ENCODE measurements at places on chromosomes 1 and 21.

- DNase-seq, result no peak
These were observed 36.8 kb downstream of the HENMT1 start for GRCh38 chr1:108624069-108624468.

GRCh38 chr1:2477791-2478499 is 1.9 kb downstream of the PLCH2 start:
- DNase-seq, result no peak

GRCh38 chr1:100924212-100924611 is 28.3 kb downstream of the SLC30A7 start:
- DNase-seq, result no peak

DNA sequence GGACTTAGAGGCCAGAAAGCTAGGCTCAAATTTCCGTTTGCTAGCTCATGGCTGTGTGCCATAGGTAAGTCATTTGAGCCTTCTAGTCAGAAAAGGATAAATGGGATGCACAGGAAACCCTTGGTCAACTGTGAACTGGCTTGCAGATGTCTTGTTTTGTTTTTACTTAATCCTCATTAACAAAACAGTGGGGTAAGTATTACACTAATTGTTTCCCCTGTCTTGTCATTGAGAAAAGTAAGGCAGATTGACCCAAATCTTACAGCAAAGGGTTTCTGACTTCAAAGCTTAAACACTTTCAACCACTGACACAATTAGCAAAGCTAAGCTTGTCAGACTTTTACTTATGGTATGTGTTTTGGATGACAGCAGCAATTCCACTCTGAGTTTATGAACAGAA is 291.3 kb downstream of the NTNG1 start:
- DNase-seq, result no peak

DNA sequence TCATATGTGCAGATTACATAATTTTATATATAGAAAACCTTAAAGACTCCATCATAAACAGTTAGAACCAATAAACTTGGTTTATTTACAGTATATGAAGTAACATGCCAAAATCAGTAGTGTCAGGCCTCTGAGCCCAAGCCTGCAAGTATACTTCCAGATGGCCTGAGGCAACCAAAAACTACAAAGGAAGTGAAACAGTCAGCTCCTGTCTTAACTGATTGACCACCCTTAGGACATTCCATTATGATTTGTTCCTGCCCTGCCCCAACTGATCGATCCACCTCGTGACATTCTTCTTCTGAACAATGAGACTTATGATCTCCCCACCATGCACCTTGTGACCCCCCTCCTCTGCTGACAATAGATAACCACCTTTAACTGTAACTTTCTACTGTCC is 630.3 kb downstream of the AMY1C start:
- DNase-seq, result no peak

DNA sequence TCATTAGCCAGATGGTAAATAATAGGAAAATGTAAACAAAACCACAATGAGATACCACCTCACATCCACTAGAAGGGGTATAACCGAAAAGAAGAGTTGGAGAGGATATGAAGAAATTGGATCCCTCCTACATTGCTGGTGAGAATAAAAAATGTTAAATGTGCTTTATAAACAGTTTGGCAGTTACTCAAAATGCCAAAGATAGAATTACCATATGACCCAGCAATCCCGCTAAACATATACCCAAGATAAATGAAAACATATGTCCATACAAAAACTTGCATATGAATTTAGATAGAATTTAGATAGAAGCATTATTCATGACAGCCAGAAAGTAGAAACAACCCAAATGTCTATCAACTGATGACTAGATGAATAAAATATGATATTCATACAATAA is 4.4 kb upstream of the FMO2 start:
- no peak for DNase-seq

DNA sequence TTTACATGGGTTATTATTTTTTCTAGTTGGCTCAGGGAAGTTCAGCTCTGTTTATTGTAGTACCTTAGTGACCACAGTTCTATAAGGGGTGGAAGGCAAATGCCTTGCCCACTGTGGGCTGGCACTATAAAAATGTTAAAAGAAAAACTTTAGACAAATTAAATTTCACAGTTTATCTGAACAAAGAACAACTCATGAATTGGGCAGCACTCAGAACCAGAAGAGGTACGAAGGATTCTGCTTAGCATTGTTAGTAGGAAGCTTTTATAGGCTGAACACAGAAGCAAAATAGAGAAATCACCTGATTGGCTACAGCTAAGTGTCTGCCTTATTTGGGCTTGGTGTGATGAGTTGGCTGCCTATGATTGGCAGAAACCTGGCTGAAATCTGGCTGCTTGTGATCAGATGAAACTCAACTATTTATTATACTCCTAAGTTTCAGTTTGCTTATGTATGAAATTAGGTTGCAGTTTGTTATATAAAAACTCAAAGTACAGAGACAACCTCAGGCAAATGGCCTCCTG is 35.8 kb upstream of the SLC35D1 start:
- DNase-seq, result no peak

DNA sequence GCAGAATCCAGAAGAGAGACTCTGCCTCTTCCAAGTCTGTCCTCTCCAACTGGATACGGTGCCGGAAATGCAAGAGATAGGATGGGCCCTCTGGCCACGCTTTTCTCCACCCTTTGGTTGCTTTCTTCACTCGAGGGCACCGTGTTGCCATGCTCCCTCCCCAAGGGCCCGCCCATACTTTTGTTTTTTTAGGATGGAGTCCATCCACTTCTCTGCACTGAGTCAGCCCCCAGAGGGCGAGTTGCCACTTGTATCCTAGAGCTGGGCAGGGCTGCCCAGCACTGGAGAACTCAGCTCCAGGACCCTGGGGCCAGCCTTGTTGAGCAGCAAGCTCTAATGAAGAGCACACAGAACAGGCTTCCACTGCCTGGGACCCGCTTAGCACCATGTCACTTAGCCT is 25.5 kb downstream of the IFNGR2 start:
- DNase-seq, result no peak

- no peak for DNase-seq
These were observed 375.3 kb upstream of the C1orf87 start for GRCh38 chr1:60448850-60449249.

DNA sequence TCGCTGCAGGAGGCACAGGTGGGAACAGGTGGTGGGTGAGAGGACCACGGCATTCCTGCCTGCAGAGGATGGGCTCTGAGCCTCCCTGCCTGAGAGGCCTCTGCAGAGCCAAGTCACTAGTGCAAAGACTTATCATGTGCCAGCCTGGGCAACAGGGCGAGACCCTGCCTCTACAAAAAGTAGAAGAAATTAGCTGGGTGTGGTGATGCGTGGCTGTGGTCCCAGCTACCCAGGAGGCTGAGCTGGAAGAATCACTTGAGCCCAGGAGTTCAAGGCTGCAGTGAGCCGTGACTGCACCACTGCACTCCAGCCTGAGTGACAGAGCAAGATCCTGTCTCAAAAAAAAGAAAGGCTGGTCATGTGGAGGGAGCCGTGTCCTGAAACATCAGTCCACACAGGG is 46.4 kb downstream of the PKNOX1 start:
- no peak for DNase-seq

GRCh38 chr1:107997866-107998265 is 32.9 kb upstream of the VAV3 start:
- DNase-seq, result peak; percentile 5

- DNase-seq, result no peak
These were observed 18.2 kb downstream of the RCAN1 start for GRCh38 chr21:34596561-34597271.

- DNase-seq, result peak; percentile 58
These were observed 112.5 kb upstream of the GFI1 start for GRCh38 chr1:92599184-92599583.

GRCh38 chr1:167446966-167447365 is 71.4 kb downstream of the CD247 start:
- DNase-seq, result peak; percentile 37

DNA sequence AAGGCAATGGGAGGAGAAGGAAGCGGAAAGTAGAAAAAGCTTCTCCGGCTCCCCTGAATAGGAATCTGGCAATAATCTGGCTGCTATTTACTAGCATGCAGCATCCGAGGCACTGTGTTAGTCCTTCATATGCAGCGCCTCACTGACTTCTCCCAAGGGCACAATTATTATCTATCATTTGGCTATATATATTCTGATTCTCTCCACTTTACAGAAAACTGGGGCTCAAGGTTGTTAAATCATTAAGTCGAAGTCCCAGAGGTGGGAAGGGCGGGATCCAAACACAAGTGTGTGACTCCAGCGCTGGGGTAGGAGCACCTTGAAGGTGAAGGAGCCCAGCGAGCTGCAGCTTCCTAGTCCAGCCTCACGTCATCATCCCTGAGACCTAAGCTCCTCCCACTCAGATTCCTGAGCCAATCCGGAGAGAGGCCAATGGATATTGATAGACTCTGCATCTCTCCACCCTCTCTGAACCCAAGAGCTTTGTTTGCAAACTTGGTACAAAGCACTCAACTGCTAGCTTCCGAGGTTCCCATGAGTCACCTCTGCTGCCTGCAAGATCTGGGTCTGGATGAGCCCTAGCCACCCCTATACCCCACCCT is 16.6 kb upstream of the EYA3 start:
- no peak for DNase-seq

DNA sequence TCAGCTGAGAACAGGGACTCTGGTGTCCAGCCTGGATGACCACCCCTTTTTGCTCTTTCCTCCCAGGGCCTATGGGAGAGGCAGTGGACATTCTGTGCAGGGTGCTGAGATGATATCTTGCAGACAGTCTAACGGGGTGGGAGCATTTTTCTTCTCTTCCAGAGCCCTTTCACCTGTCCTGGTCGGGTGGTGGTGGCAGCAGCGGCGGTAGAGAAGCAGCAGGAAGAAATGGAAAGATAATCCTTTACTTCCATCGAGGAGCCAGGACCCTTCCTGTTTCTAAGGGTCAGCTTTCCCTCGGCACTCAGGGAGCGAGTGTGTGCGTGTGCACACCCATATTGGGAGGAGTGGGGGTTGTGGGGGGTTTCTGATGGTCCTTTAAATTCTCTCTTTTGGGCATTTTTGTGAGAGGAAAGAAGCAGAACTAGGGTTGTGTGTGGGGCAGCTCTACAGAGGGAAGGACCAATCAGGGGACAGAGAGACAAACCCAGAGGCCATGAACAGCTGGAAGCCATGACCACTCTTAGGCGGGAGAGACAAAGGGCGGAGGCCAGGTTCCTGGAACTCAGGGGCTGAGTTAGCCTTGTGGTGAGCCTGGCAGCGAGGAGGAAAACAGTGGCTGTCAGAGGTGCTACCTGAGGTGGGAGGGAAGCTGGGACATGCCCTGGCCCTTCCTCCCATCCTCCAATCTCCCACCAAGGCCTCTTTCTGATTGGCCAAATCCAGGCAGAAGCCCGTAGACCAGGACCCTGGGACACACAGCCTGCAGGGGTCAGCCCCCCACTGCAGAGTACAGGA is 31.2 kb upstream of the CSF3R start:
- no peak for DNase-seq

DNA sequence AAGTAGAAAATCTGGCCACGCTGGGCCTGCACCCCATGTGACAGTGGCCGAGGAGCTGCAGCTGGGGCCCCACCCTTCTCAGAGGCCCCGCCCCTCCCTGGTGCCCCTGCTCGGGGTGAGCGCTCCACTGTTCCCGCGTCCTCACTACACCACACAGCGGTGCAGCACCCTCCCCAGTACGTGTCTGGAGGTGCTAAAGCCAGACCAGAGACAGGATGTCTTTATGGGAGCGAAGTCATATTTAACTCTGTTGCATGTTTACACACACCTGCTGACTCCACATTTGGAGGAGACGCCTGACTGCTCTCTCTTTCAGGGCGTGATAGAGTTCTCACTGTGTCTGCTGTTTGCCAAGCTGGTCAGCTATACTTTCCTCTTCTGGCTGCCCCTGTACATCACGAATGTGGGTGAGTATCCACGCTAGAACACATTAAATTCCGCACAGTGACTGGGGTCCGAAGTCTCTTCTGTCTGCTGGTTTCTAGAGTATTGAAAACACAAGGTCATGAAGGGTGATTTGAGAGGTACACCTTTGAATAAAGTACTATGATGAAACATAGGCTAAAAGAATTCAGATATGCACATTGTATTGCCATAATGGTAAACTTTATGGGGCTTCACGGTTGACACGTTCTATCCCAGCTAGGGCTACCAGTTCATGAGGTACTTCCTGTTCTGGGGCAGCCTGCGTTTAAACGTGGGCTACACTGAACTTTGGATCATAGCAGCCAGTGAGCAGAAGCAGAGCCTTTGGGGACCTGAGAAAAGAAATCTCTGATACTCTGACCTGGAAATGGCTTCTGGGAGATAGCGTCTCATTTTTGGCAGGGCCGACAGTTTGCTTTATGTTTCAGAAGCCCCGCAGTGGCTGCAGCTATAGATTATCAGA is 48.4 kb downstream of the SLC37A1 start:
- DNase-seq, result no peak

- DNase-seq, result no peak
These were observed 136.1 kb downstream of the KIF26B start for GRCh38 chr1:245290836-245291235.

GRCh38 chr1:156926175-156926574 is 5.7 kb downstream of the LRRC71 start:
- DNase-seq, result peak; percentile 56

- DNase-seq, result no peak
These were observed 101.9 kb upstream of the KCNE2 start for GRCh38 chr21:34261841-34262468.

- no peak for DNase-seq
These were observed 93.2 kb downstream of the PLXNA2 start for GRCh38 chr1:208150833-208151458.

DNA sequence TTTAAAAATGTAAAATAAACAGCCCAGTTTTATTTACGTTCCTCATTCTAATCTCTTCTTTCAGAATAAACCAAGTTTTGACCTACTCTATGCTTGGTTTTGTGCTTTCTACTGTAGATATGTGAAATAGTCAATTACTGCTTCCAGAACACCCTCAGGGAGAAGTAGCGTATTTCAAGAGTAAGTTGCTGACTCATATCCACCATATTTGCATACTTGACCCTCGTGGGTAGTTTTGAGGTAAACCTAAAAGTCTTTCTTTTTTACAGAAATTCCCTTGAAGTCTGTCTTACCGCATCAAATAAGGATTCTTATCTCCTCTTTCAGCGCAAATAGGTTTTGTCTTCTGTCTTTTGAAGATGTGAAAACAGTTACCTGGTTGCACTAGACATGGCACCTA is 1.4 kb upstream of the OR2L3 start:
- no peak for DNase-seq

DNA sequence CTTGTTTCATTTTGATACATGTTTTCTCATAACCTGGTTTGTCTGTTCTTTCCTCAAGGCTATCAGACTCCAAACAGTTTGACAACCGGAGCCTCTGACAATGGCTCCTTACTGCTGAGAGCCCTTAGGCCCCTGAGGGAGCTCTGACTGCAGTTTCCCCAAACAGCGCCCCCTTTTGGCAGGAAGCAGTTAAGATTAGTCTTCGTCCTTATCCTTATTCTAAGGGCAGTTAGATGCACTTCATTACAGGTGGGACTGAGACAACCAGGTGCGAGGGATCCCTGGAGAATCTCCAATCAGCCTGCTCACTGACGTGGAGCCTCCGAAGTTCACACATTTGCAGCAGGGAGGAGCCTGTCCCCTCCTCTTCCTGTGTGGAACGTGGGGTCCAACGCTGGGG is 393.1 kb downstream of the BRINP3 start:
- no peak for DNase-seq

Measured in suppressor macrophage treated with lipopolysaccharide for 1 hour (primary cell).